ENCODE measurements at places on chromosomes 3 and 15.

DNA sequence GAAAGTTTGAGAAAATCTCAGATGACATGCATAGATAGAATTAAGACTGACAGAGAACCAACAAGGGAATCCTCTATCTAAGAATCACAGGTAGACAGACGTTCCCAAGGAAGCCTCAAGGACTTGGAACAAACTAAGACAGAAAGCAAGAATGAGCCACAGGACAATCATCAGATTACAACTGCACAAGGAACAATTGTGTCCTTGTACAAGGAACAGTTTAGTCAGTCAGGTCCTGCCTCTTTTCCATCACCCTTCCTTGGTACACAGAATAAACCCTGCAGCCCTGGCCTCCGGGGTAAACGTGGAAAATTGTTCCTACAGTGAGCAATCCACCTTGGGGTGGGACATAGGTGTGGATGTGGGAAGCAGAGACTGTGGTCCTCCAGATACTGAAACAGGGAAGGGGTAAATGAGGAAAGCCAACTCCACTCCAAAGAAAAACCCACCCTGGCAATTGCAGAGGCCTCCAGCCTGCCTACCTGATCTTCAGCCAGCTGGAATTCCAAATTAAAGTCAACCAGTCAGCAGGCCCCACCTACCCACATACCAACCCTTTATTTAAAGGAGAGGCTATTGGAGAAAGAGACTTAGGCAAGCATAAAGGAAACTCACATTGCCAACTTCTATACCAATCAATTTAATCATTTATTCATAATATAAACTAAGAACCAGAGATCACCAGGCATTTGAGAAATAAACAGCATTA lies 73.4 kb downstream of the ULK4 start:
- no peak for DNase-seq

- DNase-seq: no peak
These were observed 64.7 kb downstream of the SLC30A4 start for GRCh38 chr15:45457641-45458539.

DNA sequence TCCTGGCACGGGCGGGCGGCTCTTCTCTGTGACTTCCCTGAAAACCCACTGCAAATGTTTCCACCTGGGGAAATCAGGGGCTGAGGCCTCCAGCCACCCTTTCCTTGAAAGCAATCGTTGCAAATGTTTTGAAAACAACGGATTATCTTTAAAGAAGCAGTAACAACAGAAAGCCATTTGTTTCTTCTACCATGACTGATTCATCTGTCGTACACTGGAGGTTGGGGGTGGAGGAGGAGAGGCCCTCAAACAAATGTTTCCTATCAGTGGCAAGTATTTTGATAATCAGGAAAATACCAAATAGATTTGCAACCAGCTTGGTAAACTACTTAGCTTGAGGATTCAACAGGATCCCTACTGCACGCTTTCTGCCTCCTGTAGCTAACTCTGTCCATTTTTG lies 114.9 kb downstream of the PDZRN3 start:
- no peak for DNase-seq

DNA sequence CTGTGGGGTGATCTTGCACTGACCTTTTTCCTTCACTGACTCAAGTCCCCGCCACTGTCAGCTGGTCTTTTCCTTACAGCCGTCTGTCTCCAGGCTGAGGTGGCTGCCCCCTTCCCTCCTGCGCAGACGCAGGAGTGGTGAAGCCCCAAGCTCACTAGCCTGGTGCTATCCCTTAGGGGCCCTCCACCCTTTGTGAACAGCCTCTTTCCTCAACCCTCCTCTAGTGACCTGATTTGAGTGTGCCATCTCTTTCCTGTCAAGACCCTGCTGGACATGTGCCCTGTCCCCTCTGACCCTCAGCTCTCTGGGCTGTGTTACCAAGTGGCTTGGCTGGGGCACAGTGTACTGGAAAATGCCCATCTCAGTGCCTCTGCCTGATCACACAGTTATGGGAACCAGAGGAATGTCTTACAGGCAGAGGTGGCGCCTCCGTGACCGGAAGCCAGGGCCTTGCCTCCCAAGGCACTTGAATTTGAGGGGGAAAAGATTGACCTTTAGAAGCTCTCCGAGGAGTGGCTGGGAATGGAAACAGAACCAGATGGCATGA lies 8.7 kb downstream of the KBTBD13 start:
- DNase-seq: no peak

DNA sequence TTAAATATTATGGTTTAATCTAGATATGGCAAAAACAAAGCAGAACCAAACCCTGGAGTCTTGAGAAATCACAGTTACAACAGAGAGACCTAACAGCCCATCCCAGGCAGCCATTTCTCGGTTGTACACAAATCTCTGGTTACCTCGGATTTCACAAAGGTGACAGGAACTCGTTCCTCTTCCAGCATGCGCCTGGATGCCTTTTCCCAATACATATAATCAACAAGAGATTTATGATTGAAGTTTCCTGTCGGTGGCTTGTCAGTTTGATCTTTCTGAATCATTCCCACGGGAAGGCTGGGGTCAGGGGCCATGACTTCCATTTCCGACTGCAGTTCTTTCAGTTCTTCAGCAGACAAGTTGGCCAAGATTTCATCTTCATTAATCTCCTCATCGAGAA lies 445 bp downstream of the LMOD3 start:
- DNase-seq: no peak

DNA sequence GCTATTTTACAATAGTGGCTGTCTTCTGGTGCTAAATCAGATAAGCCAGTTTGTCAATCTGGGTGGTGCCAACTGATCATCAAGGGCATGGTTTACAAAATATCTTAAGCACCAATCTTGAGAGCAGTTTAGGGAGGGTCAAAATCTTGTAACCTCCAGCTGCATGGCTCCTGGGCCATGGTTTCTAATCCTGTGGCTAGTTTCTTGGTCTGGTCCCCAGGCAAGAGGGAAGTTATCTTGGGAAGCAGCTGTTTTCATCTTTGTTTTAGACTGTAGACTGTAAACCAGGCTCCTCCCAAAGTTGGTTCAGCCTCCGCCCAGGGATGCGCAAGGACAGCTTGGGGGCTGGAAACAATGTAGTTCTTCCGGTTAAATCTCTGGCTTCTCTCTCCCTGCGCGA lies 166.8 kb downstream of the IL1RAP start:
- no peak for DNase-seq

GRCh38 chr15:70633991-70634390 lies 129.4 kb downstream of the UACA start:
- no peak for DNase-seq

GRCh38 chr3:8762607-8763377 lies 6.6 kb downstream of the OXTR start:
- DNase-seq: no peak

GRCh38 chr15:57591237-57591821 lies 375 bp upstream of the MYZAP start:
- no peak for DNase-seq

DNA sequence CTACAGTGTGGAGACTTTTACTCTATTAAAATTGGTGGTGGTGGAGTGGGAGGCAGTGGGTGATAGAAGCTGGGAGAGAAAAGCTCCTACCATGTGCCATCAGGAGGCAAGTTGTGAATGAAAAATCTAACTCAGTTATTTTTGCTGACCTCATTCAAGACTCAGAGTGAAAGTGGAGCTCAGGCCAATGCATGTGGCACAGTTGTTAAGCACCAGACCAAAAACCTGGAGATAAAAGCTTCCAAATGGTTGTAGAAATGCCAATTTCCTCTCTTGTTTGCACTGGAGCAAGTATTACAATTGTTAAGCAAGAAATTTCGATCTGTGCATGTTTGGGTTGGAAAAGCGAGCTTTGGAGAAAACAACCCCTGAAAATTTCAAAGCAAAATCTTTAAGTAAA lies 81.5 kb upstream of the PRICKLE2 start:
- DNase-seq: no peak

- no peak for DNase-seq
These were observed 17.0 kb downstream of the DBR1 start for GRCh38 chr3:138157743-138158142.

DNA sequence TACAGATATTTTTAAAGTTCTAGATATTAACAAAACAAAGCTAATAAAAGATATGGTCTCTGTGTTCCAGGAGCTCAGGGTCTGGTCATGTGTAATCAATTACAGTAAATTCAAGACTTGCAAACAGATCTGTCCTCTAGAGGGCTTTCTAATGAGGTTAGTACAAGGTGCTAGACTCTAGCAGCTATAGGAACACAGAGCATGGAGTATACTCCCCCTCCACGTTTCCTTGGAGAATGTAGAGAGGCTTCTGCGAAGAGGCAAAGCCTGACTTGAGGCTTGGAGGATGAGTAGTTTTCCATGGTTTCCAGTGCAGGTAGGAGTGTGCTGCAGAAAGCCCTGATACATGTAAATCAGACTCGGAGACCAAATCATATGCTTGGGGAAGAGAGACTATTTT lies 32.7 kb upstream of the DLG1 start:
- no peak for DNase-seq

All from GOT3 (cell line).